ENCODE measurements at places on chromosomes 16 and 17.

- DNase-seq: no peak
Observed at GRCh38 chr16:88451586-88452481, 1.2 kb upstream of the ZFPM1 start.

- no peak for DNase-seq
Observed at GRCh38 chr17:61408151-61409041, 8.8 kb downstream of the TBX2 start.

- no peak for DNase-seq
Observed at GRCh38 chr17:62855156-62855555, 47.0 kb upstream of the MARCHF10 start.

GRCh38 chr16:65376601-65377000 is 254.7 kb upstream of the CDH11 start:
- DNase-seq: no peak

DNA sequence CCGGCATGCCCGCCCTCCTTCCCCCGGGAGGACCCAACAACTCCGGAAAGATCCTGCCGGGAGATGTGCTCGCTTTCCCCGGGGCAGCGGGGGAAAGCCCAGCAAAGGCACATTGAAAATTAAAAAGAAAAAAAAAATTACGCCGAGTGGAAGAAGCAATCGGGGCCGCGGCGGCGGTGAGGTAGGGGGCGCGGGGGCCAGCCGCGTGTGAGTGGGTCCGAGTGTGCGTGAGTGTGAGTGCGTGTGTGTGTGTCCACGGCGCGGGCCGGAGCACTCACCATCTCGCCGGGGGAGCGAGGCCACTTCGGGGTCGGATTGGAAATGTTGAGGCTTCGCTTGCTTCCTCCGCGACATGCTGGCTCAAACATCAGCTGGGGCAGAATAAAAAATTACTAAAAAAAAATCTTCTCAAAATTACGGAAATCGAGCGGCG is at the start of gene SALL1:
SALL1 (minus strand) TSS at position 383 of the 433 bp plus-strand sequence; CDS start at position 354, 29 bp downstream.
- DNase-seq: no peak

DNA sequence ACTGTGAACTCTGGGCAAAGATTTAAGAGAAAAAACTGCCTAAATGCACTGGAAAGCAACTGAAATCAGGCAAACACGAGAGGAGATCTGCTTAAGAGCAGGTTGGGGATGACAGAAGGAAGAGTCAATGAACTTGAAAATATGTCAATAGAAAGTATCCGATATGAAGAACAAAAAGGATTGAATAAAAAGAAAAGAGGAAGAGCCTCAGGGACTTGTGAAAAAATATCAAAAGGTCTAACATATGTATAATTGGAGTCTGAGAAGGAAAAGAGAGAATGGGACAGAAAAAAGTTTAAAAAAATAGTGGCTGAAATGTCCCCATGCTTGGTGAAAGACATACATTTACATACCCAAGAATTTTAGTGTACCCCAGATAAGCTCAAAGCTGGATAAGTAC is 195.5 kb downstream of the COPRS start:
- no peak for DNase-seq

DNA sequence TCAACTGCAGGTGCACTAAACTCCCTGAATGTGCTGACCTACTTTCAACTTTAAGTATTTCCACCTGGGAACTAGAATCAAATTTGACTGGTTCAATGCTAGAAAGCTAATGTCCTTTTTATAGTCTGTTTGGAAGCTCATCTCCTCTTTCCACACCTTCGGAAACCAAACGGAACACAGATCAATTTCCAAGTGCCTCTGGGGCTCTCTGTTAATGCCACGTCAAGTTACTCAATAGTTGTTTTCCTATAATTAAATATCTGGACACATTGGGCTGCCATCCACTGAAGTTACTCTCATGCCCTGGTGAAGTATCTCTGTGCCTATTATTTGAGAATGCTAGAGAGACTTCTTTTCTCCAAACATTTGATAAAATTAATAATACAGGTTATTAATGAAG is 29.7 kb downstream of the ABAT start:
- DNase-seq: no peak

- no peak for DNase-seq
Observed at GRCh38 chr16:52256310-52257078, 290.4 kb downstream of the TOX3 start.

DNA sequence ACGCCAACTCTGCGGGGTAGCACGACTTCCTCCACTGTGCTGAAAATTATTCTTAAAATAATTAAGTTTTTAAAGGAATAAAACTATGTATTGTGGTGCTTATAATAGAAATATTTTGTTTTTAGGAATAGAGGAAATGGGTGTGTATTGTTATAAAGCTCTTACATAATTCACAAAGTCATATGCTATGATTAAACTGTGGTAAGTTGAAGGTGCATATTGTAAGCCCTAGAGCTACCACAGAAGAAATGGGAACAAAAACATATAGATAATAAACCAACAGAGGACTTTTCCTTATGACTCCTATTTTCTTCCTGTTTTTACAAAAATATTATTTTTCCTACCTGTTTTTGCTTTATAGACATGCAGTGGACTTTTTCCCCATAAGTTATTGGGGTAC is 4.3 kb upstream of the SLFN11 start:
- no peak for DNase-seq

DNA sequence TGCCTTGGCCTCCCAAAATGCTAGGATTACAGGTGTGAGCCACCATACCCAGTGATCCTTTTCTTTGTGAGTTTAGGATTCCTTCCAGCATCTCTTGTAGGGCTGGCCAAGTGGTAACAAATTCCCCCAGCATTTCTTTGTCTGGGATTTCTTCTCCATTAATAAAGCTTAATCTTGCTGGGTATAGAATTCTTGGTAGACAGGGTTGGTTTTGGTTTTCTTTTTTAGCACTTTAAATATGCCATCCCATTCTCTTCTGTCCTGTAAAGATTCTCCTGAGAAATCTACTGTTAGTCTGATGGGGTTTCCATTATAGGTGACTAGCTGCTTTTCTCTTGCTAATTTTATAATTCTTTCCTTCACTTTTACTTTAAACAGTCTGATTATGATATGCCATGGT is 173.0 kb upstream of the TOM1L1 start:
- no peak for DNase-seq

GRCh38 chr16:56923481-56924091 is 8.4 kb upstream of the HERPUD1 start:
- no peak for DNase-seq

GRCh38 chr16:23595246-23595950 is 718 bp downstream of the NDUFAB1 start:
- no peak for DNase-seq

- no peak for DNase-seq
Observed at GRCh38 chr17:45371414-45372324, 54.8 kb upstream of the MAP3K14 start.

- DNase-seq: no peak
Observed at GRCh38 chr17:6505425-6506142, 50.8 kb downstream of the PITPNM3 start.

DNA sequence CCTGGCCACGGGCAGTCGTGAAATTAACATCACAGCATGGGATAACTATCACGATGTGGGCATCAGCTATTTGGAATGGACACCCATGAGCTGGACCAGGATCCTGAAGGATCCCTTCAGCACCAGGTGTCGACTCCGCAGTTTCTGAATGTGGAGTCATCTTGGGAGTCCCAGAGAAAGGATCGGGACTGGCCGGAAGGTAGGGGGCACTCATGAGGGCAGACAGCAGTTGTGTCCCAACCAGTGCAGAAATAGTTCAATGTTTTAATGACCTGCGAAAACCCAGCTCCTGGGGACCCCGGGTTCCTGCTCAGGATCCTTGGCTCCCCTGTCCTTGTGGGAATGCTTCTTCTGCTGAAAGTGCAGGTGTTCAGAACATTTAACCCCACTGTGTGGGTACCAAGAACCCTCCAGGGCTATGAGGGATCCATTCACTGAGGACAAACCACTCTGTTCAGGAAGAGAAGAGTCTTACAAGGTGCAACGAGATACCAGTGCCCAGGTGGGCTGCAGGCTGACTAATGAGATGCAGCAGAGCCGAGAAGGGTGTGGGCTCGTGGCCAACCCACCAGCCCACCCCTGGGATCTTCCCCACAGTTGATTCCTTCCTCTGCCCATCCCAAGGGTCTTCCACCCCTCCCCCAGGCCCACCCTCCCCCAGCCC is 154.8 kb downstream of the SALL1 start:
- DNase-seq: no peak
